Effector memory CD8-positive, alpha-beta T cell (primary cell): ENCODE measurements at places on chromosomes 2 and 18.

GRCh38 chr2:240982821-240983281, 15.6 kb upstream of the SNED1 start:
- no peak for DNase-seq

GRCh38 chr2:100470898-100471514, 724 bp downstream of the NMS start:
- DNase-seq, result no peak

DNA sequence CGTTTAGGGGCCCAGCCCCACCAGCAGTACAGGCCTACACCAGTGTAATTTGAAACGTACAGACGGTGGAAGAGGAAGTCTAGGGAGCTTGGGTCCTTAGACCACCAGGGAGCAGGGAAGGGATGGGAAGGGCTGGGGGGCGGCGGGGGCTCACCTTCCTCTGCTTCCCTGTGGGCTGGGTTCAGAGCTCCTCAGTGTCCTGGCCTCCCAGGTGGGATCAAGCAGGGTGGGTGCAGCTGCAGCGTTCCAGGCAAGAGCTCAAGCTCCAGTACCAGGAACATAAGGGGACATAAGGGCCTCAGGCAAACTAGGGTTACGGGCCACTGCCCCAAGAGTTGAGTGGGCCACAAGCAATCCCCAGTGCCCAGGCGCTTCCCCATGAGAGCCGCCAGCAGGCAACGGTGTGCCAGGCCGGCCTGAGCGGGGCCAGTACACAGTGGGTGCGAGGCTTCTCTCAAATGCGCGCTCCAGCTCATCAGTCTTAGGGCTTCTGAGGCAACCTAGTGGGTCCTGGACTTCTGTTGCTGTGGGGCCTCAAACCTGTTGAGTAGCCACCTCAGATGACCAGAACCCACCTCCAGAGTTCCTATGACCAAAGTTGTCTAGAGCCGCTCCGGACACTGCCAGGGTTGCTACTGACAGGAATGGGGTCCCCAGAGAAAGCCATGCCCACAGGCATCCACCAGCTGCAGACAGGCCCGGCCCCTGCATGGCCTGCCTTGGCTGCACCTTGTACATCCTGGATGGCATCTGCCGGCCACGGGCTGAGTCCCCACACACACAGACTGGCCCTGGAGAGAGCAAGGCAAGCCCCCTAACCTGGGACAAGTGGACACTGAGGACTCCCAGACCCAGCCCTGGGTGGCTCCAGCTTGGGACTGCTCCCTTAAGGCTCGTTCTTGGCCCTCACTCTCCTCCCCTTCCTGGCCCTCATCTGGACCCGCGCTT, 5.2 kb downstream of the ANKRD23 start:
- no peak for DNase-seq

- no peak for DNase-seq
These were observed 226.0 kb downstream of the FAM210A start for GRCh38 chr18:13500227-13500865.

DNA sequence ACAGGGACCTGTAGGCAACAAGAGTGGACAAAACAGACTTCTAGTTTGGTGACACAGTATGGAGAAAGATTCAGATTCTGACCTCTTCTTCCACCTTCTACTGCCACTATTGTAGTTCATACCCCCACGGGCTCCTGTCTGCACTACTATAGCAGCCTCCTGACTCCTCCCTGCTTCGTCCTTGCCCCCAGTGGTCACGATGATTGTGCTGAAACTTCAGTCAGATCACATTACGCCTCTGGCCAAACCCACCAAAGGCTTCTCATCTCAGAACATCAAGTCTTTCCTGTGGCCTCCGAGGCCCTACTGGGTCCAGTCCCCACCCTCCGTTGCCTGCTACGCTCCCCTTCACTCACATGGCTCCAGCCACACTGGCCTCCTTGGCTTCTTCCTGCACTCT, 147.6 kb downstream of the CYP26B1 start:
- no peak for DNase-seq

- no peak for DNase-seq
These were observed 163.5 kb downstream of the MC4R start for GRCh38 chr18:60209042-60209441.

GRCh38 chr18:2884706-2885285, 38.0 kb downstream of the EMILIN2 start:
- no peak for DNase-seq

DNA sequence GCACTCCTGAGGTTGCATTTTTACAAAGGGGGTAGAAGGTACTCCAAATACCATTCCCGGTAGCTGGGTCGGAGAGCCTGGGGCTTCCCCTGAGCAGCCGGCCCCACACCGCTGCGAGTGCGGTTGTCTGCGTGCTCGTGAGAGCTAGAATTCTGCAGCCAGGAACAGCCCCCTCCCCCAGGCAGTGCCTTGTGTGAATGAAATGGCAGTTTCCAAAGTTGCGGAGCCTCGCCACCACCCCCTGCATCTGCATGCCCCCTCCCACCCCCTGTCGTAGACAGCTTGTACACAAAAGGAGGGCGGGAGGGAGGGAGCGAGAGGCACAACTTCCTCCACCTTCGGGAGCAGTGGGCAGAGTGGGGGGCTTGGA, 1.1 kb downstream of the MYCN start:
- DNase-seq, result no peak

DNA sequence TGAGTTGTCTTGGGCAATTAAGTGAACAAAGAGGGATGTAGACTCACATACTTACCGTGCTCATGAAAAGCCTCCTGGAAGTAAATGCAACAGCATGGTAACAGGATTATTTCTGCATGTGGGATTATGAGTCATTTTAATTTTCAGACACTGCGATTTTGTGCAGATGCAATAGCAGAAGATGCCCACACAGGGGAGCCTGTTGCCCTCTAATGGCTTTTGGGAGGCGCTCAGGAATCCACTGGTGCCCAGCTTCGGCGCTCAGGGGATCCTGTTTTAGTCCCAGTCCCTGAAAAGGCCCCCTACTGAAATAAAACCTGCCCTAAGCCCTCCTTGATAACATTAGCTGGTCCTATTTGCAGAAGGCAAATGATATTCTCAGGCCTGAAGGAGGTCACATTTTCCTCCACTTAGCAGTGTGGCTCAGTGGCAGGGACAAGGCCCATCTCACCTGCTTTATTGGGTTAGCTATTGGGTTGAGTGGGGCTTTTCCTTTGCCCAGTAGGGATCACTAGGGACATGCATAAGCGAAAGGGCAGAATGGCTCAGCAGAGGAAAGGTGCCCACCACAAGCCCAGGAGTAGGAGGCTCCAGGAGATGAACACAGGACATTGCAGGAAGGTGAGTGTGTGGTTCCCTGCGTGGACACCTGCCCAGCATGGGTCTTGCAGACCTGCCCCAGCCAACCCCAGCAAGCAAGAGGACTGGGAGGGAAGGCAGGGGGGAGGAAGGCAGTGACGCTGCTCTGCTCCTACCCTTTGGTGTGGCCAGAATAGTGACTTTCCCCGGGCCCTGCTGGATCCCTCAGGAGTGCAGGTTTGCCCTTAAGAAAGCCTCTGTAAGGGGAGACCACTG, 26.5 kb upstream of the KCNS3 start:
- no peak for DNase-seq

GRCh38 chr2:88489181-88489580, 36.7 kb upstream of the FOXI3 start:
- no peak for DNase-seq

DNA sequence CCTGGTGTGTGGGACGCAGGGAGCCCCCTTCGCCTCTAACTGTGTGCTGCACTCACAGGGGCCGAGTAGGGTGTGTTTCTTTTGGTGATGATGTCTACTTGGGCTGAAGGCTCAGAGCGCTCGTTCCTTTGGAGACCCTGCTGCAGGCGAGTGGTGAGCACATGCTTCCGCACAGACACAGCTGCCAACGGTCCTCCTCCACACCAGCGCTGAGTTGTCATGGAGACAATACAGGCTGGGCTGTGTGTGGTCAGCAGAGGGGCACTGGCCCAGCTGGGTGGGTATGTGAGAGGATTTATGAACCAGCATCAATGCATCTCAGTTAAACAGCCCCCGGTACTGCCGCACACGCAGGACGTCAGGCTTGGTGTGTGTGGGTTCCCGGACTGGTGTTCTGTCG, 143.5 kb downstream of the SH3RF3 start:
- no peak for DNase-seq

DNA sequence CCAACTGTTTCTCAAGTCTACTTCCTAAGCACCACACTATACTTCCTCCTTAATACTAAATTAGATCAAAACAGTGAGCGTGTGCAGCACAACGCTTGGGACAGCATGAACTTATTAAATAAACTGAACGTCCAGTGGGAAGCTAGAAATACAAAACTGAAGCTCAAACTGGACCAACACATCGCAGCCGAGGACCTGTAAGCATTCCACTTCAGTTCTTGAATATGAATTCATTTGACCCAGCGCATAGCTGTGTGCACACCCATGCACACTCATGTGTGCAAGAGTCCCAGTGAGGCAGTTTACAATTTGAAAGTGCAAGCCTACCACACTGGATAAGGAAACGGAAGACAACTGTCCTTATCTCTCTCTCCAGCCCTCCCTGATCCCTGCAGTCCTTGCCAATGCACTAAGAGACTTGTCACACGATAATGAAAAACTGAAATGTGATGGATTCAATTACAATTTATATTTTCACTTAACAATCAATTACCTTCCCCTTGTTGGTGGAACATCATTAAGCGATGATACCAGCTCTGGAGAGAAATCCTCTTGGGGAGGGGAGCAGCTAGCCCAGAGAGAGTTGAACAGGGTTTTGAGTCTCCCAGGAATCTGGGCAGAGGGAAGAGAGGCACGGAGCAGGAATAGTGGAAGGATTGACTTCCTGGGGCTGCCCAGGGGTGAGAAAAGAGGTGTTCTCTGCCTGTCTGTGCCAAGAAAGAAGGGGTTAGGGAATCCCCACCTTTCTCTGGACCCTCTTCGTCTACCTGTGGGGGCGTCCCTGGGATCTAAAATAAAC, 186.5 kb upstream of the KLHL29 start:
- no peak for DNase-seq

DNA sequence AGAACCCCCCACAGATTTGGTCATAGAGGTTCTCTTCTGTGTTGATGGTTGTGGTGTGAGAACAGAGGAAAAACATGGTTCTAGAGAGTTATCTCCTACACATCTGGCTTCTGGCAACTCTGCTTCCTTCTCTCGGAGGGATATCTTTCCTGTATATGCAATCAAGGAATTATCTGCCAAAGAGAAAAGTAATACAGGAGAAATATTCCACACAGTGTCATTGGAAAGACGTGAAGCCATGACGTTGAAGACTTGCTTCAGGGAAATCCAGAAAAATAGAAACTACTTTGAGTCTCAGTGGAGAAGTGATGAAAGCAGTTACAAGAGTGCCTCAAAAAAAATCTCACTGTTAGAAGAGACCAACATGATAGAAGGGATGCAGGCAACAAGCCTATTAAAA, 78.5 kb downstream of the RAB31 start:
- DNase-seq, result no peak

GRCh38 chr2:23609254-23609653, 224.3 kb downstream of the KLHL29 start:
- no peak for DNase-seq

DNA sequence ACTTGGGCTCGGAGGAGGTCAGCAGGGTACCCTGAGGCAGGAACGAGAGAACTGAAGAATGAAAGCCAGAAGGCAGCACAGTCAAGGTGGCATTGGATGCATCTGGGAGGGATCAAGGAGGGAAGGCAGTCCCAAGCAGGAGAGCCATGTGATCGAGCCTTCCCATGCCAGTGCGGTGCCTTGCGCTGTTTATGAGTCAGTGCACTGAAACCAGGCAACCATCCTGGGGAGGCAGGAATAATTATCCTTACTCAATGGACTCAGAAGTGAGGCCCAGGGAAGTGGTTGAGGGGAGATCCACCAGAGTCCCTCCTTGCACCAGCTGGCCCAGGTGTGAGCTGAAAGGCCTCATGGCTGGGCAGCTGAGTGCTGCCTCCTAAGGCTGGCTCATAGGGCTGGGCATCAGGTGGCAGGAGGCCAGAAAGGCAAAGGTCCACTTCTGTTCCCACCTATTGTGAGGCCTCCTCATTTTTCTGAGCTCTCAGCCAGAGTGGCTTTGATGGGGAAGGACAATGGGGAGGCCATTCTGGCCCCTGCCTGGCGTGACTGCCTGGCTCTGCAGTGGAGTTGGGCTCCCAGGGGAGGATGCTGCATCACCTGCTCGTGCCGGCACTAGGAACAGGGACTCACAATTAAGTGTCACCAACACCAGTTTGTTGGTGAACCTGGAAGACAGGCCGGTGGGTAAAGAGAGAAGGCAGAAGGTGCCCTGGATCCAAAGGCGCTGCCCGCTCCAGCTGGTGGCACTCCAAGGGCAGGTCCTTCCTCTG, 82.3 kb downstream of the TFCP2L1 start:
- no peak for DNase-seq

- no peak for DNase-seq
These were observed 190.0 kb downstream of the SEPTIN10 start for GRCh38 chr2:109423556-109424359.

DNA sequence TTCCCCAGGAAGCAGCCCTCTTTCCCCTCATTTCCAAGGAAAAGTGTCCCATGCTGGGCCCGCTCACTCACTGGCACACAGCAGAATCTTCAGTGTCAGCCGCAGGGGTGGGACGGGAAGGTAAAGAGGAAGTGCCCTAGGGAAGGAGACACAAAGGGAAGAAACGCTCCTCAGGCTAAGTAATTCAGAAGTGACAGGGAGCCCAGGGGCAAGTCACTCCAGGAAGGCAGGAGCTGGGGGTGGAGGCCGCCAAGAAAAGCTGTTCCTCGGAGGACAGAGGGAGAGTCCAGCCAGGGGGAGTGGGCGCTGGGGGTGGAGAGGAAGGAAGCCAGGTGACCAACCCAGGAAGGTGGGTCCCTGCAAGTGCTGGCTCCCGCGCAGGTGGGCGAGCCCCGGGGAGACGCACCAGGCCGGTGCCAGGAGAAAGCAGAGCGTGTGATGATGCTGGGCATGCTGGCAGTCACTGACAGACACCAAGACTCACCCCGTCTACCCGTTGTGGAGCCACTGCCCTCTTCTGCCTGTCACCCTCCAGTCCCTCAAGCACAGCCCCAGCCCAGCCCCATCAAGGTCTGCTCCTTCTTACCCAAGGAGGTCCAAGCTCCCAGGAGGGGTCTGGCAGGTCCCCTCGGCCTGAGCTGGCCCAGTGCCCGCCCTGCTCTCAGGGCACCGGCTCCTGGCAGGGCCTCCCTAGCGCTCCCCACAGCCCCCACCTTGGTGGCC, 21.7 kb downstream of the HDAC4 start:
- DNase-seq, result no peak
